ENCODE measurements at places on chromosomes 5 and 9. TPM values are rescaled to one million over a fixed set of nuclear protein-coding genes. Genes with fewer than 3 reads are reported as not detected.

DNA sequence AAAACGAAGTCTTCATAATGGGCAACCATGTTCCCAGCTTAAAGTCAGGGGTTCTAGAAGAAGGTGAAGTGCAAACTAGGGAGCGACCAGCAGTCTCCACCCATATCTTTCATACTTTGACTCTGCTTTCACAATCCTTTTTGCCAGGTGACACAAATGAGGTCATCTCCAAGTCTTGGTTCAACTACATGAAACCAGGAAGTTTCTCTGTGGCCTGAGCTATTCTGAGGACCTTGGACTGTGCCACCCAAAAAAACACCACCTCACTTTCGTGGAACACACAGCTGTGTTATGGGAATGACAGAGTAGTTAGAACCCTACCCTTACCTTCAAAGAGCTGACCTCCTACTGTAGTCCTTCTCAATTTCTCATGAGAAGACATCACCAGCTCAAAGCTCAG, 309.2 kb downstream of the AGTPBP1 start:
- DNase-seq = no peak

GRCh38 chr9:886886-887285, 45.4 kb downstream of the DMRT1 start:
- no peak for DNase-seq

- peak; percentile 28 for DNase-seq
These were observed 73.1 kb downstream of the MAST4 start for GRCh38 chr5:66669086-66669861.

- DNase-seq = no peak
These were observed 62.1 kb downstream of the MCTP1 start for GRCh38 chr5:95222836-95223235.

GRCh38 chr5:95924720-95925377, 36.8 kb downstream of the ELL2 start:
- DNase-seq = no peak

DNA sequence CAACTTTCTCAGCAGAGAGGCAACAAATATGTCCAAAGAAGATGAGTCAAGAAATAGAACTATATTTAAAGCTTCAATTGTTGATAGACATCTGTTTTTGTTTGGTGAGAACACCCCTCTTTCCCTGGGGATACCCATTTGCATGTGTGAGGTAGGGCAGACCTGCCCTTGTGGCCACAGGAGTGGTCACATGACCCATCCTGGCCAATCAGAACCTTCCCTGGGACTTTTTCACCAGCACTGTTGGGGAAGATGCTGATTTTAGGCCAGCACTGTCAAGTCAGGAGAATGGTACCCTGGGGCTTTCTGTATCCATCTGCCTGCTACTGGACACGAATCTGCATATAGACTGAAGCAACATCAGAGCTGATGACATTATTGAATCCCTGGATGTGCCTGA, 211.2 kb downstream of the CDK5RAP2 start:
- DNase-seq = no peak

DNA sequence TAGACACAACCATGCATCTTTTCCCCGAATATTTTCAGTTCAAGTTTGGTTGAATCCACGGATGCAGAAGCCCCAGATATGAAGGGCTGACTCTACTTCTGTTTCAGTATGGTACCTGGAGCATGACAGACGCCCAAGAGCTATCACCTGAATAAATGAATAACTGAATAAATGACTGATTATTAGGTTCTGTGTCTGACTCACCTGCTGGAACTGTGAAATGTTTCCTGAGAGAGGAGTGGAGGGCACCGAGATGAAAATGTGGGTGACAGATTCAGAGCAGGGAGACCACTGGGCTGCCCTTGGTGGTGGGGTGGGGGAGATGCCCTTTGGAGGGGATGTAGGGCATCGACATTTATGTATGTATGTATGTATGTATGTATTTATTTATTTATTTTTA, 13.2 kb downstream of the FRMPD1 start:
- no peak for DNase-seq

ADGRD2 gene
- not detected for total RNA-seq

CMBL gene
- total RNA-seq = 25.7 TPM

SLC22A4 gene
- total RNA-seq = 2.3 TPM

CARTPT gene
- total RNA-seq = 42.4 TPM

ANKRD20A1 gene
- total RNA-seq = 77.2 TPM

COL15A1 gene
- 0.89 TPM for total RNA-seq

All from dorsolateral prefrontal cortex (tissue), 122 donors.